ENCODE measurements at places on chromosomes 3 and 15.
A peak's percentile ranks its signal among the peaks of the same experiment; 100 is the strongest.

GRCh38 chr3:194470615-194471014, 16.2 kb downstream of the ATP13A3 start:
- no peak for DNase-seq

GRCh38 chr3:19065027-19065426, 83.3 kb upstream of the KCNH8 start:
- no peak for DNase-seq

GRCh38 chr3:170027233-170028102, 10.3 kb upstream of the GPR160 start:
- no peak for DNase-seq

DNA sequence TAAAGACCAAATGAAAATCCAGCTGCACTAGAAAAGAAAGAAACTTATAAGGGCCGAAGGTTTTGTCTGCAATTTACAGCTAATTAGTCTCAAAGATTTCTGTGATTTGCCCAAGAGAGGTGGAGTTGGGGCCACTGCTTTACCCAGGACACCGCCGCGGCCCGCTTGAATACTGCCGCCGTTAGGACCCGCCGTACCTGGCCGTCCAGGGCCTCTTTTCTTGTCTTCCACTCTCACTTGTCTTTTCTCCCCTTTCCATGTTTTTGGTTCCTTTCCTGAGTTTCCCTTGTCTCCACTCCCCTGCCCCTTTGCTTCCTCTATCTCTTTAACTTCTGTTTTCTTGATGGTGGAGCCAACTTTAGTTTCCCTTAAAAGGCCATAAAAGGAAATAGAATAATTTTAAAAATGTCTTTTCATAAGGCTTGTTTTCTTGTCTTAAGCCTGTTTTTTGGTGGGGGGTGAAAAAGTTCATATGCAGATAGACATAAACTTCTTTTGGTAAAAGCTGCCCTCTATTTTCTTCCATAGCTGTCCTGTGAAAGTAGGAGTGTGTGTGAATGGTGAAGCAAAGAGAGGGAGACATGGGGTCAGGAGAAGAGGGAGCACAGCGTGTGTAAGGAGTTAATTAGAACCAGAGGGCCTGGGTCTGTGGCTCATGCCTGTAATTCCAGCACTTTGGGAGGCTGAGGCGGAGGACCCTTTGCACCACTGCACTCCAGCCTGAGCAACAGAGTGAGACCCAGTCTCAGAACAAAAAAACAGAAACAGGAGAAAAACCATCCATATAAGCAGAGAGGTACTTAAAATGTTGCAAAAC, 16.0 kb upstream of the CCNL1 start:
- peak; percentile 12 for DNase-seq

DNA sequence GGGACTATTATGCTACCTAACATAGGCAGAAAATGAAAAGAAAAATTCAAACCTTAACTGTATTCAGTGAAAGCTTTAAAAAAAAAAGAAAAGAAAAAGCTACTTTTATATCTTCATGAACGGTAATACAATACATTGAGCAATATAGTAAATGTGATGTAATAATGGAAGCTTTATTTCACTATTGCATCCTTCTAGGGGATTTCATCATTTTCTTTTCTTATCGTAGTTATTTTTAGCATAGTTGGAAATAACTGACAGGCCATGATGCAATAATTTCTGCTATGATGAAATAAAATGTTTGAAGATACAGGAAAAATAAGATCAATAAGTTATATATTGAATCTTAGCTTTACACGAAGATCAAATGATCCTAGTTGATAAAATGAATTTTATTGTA, 40.3 kb upstream of the ZCWPW2 start:
- DNase-seq, result no peak

GRCh38 chr3:45870099-45870498, 16.2 kb upstream of the CCR9 start:
- DNase-seq, result peak; percentile 64

DNA sequence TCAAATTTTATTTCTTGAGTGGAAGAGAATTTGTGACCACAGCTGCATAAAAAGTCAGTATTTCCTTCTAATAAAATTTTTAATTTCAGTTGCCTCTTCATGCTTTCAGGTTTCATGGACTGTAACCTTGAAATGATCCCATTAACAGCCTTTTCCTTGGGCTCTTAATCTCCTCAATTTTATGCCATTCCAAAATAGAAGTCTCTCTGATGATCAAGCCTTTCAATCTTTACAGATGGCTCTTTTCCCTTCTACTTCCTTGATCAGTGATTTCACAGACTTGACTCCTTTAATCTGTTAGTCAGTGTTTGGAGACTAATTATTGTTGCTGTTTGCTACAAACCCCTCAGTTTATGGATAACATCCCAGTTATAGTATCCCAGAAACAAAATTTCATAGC, 11.9 kb downstream of the TSC22D2 start:
- no peak for DNase-seq

DNA sequence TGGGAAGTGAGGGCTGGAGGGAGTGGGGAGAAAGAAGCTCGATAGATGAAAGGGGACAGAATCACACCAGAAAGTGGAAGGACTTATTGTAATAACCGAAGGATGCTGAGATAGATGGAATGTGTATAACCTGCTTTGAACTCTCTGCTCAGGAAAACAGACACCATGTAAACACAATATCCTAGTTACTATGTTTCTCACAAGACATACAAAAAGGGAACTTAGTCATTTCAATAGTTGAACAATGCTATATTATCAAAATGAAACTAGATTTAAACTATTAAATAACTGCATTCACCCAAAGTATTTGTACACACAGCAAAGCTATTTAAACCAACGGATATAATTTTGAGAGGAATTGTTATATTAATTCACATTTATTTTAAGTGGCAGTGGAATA, 108.3 kb upstream of the GADL1 start:
- DNase-seq, result no peak

GRCh38 chr3:197353001-197353866, 54.8 kb upstream of the DLG1 start:
- no peak for DNase-seq

- DNase-seq, result no peak
Measured at GRCh38 chr3:28915741-28916500, 364.9 kb upstream of the RBMS3 start.

- no peak for DNase-seq
Measured at GRCh38 chr3:52194485-52195290, 3.3 kb upstream of the ALAS1 start.

- DNase-seq, result peak; percentile 51
Measured at GRCh38 chr3:156483961-156484787, 70.7 kb downstream of the SSR3 start.

DNA sequence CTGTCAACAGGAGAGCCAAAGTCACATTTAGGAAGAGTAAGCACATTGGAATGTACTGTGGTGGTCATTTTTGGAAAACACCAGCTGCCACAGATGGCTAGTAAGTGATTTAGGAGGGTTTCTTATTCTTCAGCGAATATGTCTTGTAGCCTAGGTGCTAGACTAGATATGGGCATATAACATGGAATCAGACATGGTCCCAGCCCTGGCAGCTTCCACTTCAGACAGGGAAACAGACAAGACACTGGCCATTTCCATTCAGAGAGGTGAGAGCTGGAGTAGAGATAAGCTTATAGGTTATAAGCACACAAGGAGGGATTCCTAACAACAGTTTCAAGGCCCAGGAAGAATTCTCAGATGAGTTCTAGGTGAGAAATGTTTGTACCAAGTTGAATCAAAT, 28.2 kb upstream of the BFSP2 start:
- no peak for DNase-seq

- no peak for DNase-seq
Measured at GRCh38 chr15:78841376-78841706, 30.1 kb upstream of the ADAMTS7 start.

DNA sequence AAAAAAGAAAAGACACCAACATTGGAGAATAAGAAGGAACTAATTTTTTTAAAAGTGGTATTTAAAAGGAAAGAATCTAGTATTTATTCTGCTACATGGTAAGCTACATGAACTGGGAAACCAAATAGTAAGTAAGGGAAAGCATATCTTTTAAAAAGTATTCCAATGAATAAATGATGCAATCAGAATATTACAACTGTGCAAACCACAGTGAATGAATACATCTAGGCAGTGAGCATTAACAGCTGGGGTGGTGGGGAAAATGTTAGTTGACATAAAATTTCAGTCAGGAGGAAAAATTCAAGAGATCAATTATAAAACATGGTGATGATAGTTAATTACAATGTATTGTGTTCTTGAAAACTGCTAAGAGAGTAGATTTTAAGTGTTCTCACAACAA, 16.9 kb downstream of the ICE2 start:
- DNase-seq, result no peak

DNA sequence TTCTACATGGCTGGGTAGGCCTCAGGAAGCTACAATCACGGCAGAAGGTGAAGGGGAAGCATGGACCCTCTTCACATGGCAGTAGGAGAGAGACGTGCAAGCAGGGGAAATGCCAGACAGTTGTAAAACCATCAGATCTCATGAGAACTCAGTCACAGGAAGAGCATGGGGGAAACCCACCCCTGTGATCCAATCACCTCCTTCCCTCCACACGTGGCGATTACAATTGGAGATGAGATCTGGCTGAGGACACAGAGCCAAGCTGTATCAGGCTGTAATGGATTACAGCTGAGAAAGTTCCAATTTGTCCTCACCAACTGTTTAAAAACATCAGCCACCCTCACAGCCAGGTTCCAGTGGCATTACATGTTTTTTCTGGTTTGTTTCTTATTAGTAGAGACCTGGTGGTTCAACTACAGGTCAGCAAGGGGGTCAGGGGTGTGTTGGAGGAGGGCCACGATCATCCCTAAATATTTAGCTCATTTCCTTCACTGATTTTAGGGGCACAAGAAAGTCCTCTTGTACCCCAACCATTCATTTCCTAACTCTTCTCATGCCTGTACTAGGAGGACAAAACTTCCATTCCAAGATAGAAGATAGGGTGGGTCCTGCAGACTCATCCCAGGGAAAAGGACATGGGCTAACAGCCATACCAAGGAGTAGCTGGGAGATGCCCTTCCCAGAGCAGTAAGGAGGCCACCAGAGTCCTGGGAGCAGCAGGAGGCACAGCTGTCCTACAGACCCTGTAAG, 54.4 kb downstream of the ANXA2 start:
- DNase-seq, result no peak

- DNase-seq, result no peak
Measured at GRCh38 chr3:190024912-190025311, 95.8 kb downstream of the P3H2 start.

- no peak for DNase-seq
Measured at GRCh38 chr15:63378946-63379345, 2.7 kb downstream of the CA12 start.

- no peak for DNase-seq
Measured at GRCh38 chr15:52306270-52306669, 10.7 kb upstream of the MYO5C start.

DNA sequence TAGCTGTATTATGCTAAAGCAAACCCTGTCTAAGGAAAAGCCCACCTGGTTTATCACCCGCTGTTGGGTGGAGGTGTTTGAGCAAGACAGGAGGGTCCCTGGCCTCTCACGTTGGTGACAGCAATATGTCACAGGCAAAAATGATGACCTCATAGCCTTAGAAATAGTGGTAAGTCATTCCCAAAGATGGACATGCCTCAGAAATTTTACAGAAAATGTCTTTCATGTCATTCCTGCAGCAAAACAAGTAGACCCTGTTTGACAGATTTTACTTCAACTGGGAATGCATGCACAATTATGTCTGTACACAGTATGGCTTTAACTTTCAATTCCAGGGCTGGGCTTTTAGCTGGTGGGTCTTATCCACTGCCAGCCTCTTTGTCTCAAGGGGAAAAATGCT, 362.3 kb upstream of the C2CD4B start:
- no peak for DNase-seq

DNA sequence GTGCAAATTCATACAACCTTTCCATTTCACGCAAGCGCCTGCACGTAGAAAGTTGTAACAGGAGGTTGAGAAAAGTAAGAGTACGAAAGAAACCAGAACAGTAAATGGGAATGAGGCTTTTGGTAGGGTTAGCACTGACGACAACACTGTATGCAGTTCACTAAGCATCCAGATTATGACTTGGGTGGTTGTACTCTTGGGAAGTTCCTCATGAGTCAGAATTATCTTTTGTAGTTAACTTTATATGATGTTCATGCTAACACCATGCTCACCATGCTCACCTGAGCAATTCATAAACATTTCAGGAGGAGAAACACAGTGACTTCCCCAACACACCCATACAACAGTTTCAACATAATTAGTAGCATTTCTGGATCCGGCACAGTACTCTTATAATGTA, 3.0 kb upstream of the LPP start:
- no peak for DNase-seq

DNA sequence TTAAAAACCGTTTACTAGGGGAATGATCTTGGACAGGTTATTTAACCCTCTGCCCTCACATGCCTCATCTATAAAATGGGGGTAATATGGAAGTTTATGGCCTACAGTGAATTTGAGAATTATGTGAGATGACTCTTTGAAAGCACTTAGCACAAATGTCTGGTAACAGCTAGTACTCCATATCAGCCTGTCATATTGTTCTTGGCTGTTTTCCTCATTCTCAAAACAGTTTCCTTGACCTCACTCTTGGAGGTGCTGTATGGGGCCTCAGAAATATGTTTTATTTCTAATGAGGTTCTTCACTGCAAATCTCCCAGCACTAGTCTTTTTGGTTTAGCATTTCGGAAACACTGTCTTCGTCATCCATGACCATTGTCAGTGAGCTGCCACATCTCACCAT, 398.2 kb downstream of the FEZF2 start:
- DNase-seq, result no peak

GRCh38 chr15:77446840-77447390, 26.2 kb downstream of the HMG20A start:
- no peak for DNase-seq

DNA sequence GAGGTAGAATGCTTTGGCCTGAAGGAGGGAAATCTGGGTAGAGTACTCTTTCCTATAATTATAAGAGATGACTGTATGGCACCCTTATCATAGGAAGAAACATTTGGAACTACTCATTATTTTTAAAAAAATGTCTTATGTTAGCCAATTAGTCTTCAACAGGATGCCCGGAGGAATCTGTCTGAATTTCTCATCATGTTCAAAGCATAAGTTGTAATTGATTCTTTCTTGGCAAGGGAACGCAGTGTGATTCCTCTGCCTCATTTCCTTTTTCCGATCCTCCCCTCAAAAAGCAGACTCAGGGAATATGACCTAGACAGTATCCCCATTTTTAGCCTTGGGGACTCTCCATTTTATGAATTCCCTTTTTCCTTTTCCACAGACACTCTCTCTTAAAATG, 165.1 kb downstream of the IL5RA start:
- no peak for DNase-seq

- DNase-seq, result no peak
Measured at GRCh38 chr3:168828943-168829342, 733.2 kb upstream of the GOLIM4 start.

DNA sequence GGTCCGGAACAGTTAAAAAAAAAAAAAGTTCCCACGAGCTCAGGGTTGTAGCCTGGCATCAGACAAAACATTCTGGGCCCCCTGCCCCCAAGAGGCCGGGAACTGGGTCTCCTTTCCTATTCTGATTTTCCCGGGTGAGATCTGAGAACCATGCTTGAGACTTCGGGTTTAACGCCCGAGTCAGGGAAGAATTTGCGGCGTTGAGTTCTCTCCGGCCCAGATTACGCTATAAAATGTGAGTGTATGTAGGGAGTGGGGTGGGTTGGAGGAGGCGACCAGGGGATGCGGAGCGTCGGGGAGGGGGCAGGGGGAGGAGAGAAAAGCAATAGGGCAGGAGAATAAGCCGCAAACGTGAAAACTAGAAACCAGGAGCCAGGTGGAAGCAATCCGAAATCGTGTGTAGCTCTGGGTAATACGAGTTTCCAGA, 2.7 kb downstream of the ZIC1 start:
- no peak for DNase-seq

GRCh38 chr3:176349706-176350105, 847.6 kb downstream of the TBL1XR1 start:
- DNase-seq, result no peak

Data from activated naive CD4-positive, alpha-beta T cell treated with Interleukin-2 at 50 U/mL for 16 hours (primary cell).